ENCODE measurements at places on chromosomes 1 and 21.

DNA sequence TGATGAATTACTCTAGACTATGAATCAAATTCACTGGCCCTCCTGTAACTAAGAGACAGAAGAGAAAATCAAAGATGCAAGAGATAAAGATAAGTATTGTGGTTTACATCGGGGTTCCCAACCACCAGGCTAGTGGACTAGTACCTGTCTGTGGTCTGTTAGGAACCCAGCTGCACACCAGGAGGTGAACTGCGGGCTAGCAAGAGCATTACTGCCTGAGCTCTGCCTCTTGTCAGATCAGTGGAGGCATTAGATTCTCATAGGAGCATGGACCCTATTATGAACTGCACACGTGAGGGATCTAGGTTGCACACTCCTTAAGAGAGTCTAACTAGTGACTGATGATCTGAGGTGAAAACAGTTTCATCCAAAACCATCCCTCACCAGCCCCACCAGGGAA is 58.9 kb upstream of the DUSP10 start:
- H3K27me3 ChIP-seq = no peaks in the 10 kb centered on the region
- no peak overlapping the region for H3K27ac ChIP-seq
- H3K4me1 ChIP-seq = peaks cover 9% of the 10 kb centered on the region
- no peak overlapping the region for H3K4me3 ChIP-seq
- H3K36me3 ChIP-seq = peaks cover 11% of the 10 kb centered on the region

DNA sequence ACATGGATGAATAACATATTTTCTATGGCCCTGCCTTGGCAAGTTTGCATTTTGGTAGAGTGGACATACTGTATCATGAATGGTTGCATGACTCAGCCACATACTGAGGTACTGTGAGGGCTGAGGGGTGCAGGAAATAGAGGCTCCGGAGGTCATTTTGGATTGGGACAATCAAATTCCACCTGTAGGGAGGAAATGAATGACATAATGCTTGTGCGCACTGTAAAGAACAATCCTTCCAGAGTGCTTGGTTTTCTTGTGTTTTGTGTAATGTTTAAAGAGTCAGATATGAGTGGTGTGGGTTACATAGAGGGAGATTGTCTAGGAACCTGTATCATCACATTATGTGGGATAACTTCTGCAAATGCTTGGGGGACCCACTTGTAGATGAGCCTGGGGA is 329.9 kb upstream of the PROX1 start:
- DNase-seq = no peak
- H3K36me3 ChIP-seq = no peaks in the 10 kb centered on the region
- H3K27ac ChIP-seq = no peak overlapping the region
- peaks cover 13% of the 10 kb centered on the region for H3K4me1 ChIP-seq
- H3K4me3 ChIP-seq = no peak overlapping the region
- H3K27me3 ChIP-seq = peaks cover 6% of the 10 kb centered on the region

- H3K27me3 ChIP-seq = peaks cover 3% of the 10 kb centered on the region
- DNase-seq = no peak
- no peaks in the 10 kb centered on the region for H3K36me3 ChIP-seq
Measured at GRCh38 chr1:56991576-56991975, 25.8 kb upstream of the C8B start.

DNA sequence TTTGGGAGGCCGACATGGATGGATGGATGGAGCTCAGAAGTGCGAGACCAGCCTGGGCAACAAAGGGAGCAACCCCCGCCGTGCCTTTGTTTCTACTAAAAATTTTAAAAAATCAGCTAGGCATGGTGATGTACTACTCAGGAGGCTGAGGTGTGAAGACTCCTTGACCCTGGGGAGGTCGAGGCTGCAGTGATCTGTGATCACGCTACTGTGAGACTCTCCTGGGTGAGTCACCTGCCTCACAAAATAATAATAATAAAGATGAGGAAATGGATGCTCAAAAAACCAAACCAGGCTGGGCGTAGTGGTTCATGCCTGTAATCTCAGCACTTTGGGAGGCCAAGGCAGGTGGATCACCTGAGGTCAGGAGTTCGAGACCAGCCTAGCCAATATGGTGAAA is 19.2 kb downstream of the DSTYK start:
- no peak overlapping the region for H3K27ac ChIP-seq
- peaks cover 7% of the 10 kb centered on the region for H3K27me3 ChIP-seq
- peaks cover 6% of the 10 kb centered on the region for H3K36me3 ChIP-seq
- peaks cover 64% of the 10 kb centered on the region for H3K4me1 ChIP-seq
- H3K4me3 ChIP-seq = no peak overlapping the region
